ENCODE measurements at places on chromosomes 13 and 19.

DNA sequence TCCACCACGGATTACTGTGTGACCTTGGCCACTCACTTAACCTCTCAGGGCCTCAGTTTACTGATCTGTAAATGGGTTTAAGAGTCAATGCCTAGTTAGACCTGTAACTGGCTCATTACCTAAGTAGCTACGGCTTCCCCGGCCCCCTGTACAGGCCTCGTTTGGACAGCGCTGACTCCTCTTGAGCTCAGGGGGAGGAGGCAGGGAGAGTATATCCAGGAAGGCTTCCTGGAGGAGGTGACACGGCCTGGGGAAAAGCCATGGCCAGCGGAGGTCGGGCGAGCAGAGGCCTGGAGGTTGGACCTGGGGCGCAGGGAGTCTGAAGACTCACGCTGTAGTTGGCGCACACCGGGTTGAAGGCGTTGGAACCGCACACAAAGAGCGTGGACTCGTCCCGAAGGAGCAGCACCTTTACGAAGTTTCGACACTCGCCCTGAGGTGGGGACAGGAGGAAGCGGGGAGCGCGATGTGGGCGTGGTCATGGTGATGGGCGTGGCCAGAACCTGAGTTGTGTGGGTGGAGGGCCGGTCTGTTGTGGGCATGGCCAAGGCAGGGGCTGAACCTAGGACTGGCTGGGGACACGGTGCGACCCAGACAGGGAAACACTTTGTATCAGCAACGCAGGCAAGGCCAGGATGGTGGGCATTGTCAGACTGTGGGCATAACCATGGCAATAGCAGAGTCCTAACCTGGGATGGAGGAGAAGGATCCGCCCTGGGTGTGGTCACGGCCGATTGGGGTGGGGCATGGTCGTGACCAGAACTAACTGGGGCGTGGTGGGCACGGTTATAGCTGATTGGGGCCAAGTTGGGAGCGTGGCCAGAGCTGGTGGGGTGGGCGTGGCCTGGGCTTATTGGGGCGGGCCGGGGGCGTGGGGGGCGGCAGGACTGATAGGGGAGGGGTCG is 3.6 kb downstream of the SEMA6B start:
- DNase-seq: no peak

DNA sequence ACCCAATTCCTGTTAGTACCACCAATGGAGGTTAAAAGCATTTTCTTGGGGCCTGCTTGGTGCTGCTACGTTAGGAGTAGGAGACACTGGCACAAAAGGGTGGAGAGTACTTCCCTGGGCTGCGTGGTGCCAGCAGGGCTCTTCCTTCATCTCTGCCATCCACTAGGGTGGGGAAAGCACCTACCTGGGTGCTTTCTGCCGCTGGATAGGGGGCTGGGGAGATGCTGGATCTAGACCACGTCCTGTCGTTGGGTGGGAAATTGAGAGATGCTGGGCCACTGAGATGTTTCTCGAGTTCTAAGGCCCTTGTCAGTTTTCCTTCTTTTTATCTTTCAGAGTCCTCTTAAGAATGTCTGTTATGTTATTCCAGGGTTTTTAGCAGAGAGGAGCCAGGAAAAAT is 6.7 kb upstream of the FCGBP start:
- DNase-seq: no peak

- no peak for DNase-seq
These were observed 755.9 kb downstream of the LIG4 start for GRCh38 chr13:107459430-107459829.

GRCh38 chr13:96218475-96218874 is 128.6 kb downstream of the HS6ST3 start:
- no peak for DNase-seq

DNA sequence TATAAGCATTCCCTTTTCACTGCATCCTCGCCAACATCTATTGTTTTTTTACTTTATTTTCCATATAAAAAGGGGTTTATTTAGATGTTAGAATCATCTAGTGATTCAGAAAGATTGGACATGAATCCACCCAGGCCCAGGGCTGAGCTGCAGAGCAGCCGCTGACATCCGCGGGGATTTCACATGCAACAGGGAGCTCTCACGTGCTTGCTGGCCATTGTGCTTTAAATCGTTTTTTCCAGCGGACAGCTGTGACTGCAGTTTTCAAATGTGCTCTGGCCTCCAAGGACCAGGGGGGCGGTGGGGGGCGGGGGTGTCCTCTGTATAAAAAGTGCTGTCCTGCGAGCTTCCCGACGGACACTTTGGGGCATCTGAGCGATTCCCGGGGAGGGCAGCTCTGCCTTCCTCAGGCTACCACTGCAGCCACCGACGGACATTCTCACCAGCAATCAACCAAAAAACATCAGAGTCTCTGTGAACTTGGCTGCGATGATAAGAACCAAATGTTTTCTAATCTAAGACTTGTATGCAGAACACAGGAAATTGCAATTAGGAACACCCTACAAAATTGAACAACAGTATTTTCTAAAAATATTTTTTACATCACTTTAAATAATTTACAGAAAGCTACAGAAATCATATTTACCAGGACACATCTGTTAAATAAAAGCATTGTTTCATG is 12.6 kb downstream of the RB1 start:
- no peak for DNase-seq

DNA sequence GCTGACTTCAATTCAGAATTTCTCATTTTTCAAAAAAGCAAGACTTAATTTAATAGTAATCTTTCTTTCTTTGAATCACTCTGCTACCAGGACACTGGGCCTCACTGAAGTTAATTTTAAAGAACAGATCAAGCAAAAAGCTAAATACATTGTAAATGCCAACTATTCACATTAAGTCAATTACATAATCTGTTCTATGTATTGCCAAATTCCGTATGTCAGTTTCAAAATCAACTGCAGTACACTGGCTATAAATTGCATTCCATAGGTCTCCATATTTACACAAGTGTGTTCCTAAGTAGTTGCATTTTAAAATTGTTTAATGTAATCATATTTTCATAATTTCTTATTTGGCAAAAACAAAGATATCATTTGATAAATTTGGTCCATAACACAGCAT is 10.1 kb downstream of the FOXO1 start:
- no peak for DNase-seq

DNA sequence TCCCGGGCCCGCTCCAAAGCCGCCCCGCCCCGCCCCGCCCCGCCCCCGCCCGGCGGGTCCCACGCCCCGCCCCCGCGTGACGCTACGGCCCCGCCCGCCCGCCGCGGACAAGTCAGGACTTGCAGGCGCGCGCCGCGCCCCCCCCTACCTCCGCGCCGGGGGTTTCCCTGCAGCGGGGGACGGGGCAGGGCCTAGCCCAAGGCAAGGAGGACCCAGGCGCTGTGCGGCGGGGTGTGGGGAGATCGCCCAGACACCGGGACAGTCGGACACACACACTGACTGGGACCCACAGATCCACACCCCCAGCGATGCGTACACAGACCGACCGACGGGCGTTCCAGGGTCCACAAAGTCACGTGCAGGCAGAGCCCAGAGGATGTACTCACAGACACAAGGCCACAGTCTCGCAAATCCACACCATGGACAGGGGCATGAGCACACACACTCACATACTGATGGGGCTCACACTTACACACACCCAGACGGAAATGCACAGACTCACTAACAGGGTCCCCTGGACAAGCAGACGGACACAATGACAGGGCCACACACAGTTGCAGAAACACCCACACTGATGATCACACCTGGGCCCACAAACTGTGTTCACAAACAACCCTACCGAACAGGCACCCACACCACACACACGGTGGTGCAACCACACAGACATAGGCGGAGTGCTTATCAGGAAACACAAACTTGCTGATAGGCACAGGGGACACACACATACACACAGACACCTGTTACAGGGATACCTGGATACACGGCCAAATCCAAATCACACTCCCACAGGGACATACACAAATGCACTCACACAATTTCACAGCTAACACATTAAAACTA is 436 bp upstream of the BBC3 start:
- DNase-seq: peak; percentile 72

- DNase-seq: no peak
These were observed 16.7 kb upstream of the POSTN start for GRCh38 chr13:37615276-37615675.

DNA sequence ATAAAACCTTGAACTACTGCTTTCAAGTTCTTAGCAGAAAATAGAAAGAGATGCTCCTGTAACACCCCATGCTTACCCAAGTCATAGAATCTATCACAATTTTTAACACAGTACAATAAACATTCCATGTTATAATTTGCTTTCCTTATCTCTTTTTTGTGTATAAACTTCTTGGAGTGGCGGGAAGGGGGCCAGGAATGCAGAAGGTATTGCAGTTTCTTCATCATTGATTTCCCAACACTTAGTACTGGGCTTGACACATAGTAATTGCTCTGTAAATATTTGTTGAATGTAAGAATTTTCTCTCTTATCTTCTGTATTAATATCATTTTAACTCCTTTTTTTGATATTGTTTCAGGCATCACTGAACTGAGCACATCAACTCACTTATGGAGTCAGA is 535.8 kb downstream of the KCTD12 start:
- no peak for DNase-seq

- DNase-seq: no peak
These were observed 1.8 kb upstream of the CCNA1 start for GRCh38 chr13:36430247-36431203.

- no peak for DNase-seq
These were observed 26.1 kb downstream of the ZMYM2 start for GRCh38 chr13:19984430-19985218.

All from stimulated activated CD4-positive, alpha-beta T cell treated with anti-CD3 and anti-CD28 coated beads, Interleukin-12 subunit alpha, Interleukin-12 subunit beta, amount 100 ng/mL, for 24 hours (primary cell).